ENCODE measurements at places on chromosomes 16 and 17.

- no peak for DNase-seq
These were observed 18.2 kb upstream of the ABR start for GRCh38 chr17:1197781-1198490.

DNA sequence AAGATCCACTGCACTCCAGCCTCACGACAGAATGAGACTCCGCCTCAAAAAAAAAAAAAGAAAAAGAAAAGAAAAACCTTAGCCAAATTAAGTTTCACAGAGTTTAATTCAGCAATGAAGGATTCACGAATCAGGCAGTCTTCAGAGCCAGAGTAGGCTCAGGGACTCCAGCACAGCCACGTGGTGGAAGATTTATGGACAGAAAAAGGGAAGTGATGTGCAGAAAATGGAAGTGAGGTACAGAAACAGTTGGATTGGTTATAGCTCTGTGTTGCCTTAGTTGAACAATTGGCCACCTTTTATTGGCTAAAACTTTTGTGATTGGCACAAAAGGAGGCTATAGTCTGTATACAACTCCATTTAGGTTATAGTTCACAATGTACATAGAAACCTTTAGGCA lies 256.6 kb downstream of the HS3ST3B1 start:
- no peak for DNase-seq

- DNase-seq = no peak
These were observed 13.8 kb upstream of the SPOP start for GRCh38 chr17:49691677-49692191.

GRCh38 chr17:80000981-80001775 lies 34.5 kb downstream of the TBC1D16 start:
- DNase-seq = no peak

DNA sequence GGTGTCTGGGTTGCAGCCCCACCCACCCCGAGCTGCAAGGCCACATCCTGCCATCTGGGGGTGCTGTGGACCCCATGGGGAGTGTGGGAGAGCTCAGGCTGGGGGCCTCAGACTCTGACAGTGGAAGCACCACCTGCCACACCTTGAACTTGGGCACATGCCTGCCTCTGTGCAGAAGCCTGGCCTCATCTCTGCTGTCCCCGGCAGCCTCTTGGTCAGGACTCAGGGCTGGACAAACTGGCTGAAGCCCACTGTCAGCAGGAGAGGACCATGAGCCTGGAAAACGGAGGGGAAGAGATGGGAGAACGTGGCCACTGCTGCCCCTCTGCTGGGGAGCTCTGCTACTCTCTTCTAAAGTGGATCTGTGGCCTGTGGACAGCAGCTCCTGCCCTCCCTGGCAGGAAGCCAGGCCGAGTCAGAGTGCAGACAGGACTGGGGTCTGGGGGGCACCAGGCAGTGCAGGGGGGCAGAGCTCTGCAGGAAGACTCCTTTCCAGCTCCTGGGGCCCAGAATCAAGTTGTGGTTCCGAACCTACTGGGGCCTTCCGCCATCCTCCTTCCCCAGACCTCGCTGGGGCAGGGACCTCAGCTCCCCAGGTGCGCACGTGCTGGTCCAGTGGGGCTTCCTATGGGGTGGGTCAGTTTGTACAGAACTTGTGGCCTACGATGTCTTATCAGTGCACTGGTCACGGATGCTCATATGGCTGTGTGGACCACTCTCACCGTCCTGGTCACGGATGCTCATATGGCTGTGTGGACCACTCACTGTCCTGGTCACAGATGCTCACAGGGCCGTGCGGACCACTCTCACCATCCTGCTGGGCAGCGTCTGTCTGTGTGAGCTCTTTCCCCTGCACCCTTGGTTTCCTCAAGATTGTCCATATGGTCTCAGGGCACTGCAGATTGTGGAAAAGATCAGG lies 207.7 kb downstream of the LAT start:
- DNase-seq = no peak

DNA sequence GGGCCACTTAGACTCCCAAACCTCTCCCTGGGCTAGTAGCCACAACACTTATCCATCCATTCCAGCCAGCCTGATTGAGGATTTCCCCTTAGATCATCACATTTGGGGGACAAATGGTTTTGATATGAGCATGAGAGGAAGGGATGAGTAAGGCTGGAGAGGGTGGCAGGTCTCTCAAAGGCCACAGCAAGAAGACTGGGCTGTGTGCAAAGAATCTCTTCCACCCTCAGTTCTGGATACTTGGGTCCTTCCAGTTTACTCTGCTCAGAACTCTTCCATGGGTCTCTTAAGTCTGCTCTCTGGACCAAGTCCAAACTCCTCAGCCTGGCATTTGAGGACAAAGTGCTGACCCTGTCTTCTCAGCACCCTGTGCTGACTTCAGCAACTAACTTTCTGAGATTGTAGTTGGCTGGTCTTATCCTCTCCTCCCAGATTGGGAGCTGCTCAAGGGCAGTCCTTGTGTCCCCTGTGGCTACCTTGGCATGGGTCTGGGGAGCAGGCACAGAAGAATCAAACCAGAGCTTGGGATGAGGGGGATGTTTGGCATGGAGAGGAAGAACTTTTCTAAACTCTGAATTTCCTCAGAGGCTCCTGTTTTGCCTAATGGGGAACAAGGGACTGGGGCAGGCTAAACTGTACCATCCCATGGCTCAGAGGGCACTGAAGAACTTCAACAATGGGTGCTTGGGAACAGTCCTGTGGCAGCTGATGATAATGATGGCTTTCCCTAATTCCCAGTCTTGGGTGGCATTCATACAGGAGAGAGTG lies 3.1 kb upstream of the NFATC3 start:
- no peak for DNase-seq

DNA sequence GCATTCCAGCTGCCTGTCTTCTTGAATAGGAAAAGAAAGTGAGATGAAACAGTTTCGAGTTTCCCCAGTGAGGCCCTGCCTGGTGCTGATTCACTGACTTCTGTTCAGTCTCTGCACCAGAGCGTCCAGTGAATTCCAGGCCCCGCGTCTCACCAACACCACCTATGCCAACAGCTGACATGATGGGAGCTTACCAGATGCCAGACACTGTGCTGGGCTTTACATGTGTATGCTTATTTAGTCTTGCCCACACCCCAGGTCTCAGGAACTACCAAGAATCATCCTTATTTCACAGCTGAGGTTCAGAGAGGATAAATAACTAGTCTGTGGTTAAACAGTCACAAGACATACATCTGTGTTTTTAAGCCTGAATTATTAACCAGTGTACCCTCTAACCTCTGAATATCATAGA lies 29.1 kb upstream of the IRX6 start:
- no peak for DNase-seq

DNA sequence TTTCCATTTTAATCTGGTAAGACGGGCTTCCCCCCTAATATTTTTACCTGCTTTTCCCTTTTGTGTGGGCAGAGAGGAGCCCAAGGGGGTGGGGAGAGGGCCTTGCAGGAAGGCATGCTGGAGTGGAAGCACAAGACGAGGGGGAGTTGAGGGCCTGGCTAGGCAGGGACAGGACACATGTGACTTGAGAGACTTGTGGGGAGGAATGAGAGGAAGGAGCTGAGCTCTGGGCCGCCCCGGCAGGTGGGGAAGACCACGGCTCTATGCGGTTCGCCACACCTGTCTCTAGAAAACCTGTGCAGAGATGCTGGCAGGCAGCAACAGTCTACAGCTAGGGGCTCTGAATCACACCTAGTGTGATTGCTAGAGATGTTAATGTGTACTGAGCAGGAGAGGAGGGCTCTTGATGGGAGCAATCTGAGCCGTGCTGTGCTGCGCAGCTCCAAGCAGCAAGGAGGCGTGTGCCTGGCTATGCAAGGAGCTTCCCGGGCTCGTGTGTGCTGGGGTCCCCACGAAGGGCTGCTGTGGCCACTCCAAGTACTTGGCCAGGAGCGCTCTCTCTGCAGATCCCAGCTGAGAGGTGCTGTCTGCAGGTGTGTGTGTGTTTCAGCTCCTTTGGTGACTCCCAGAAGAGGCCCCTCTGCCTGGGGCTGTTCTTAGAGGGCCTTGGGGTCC lies 50.2 kb downstream of the PDPK1 start:
- DNase-seq = no peak

DNA sequence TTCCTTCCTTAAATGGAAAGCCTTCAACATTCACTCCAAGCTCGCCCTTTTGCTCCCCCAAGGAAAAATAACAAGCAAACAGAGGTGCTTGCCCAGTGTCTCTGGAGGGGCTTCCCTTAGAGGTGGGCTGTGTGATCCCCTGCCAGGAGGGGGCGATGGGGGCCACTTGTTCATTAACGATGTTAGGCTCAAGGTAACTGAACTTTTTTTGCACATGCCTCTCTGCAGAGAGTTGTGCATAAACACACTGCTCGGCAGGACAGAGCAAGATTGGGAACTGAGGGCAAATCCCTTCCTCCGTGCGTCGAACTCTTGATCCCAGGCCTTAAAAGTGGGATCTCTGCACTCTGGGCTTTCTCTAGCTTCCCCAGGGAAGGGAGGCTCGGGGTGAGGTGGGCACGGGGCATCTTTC lies 15.5 kb upstream of the NAGLU start:
- DNase-seq = no peak

GRCh38 chr16:16073891-16074881 lies 124.8 kb downstream of the ABCC1 start:
- DNase-seq = no peak

All from stimulated activated CD4-positive, alpha-beta T cell treated with anti-CD3 and anti-CD28 coated beads, Interleukin-12 subunit alpha, Interleukin-12 subunit beta, amount 100 ng/mL, for 4 hours (primary cell).